ENCODE measurements at places on chromosomes 2 and 18.

DNA sequence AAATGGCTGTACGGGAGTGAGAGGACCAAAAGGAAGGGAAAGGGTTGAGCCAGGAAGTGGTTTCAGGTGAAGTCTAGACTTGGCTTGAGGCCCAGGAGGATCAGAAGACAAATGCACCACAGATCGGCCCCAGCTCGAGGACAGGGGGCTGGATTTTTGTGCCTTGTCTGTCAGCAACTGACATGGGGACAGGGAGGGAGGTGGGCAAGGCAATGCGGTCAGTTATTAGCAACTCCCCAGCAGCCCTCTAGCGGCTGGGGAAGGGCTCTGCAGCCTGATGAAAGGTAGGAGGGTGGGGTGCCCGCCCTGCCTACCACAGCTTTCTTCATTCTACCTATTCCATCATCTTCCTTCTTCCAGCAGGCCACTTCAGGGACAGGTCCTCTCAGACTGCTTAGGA is 50.0 kb downstream of the CPO start:
- no peak for DNase-seq

DNA sequence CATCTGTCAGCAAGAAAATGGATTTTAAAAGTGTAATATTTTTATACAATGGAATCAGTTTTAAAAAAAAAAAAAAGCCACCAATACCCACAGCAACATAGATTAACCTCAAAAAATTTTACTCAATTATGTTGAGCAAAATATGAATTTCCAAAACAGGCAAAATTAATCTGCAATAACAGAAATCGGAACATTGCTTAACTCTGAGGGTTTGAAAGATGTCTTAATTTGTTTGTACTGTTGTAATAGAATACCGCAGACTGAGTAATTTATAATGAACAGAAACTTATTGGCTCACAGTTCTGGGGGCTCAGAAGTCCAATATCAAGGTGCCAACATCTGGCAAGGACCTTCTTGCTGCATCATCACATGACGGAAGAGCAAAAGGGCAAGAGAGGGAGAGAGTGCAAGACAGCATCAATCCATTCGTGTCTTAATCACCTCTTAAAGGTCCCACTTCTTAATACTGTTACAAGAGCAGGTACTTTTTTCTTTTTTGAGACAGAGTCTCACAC is 31.8 kb upstream of the TNFAIP6 start:
- no peak for DNase-seq

- no peak for DNase-seq
These were observed 176.4 kb upstream of the MYT1L start for GRCh38 chr2:2507417-2507997.

GRCh38 chr2:238290091-238290509 is 1.7 kb upstream of the PER2 start:
- DNase-seq = peak; percentile 14

DNA sequence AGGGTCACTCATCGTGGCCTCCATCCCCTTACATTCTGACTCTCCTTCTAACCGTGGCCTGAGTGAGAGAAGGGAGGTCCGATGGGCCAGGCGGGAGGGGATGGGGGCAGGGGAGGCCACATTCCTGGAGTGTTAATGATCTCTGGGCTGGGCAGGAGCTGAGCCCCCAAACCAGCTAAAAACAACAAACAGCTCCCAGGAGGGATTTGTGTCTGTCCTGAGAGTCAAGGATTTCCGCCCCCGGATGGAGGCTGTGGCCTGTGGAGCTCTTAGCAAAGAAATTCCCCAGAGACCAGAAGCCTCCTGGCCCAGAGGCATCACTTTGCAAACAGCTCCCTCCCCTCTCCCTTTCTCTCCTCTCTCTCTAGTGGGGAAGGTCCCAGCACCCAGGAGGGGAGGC is 23.5 kb downstream of the EMX1 start:
- DNase-seq = no peak

DNA sequence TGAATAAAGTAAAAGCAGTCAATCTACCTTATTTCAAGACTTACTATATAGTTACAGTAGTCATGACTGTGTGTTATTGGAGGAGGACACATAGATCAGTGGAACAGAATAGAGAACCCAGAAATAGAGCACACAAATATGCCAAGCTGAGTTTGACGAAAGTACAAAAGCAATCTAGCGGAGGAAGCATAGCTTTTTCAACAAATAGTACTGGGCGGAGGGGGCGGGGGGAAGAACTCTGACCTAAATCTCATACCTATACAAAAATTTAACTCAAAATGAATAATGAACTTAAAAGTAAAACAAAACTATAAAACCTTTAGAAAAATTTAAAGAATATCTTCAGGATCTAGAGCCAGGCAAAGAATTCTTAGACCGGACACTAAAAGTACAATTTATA is 139.1 kb downstream of the AGPS start:
- no peak for DNase-seq

DNA sequence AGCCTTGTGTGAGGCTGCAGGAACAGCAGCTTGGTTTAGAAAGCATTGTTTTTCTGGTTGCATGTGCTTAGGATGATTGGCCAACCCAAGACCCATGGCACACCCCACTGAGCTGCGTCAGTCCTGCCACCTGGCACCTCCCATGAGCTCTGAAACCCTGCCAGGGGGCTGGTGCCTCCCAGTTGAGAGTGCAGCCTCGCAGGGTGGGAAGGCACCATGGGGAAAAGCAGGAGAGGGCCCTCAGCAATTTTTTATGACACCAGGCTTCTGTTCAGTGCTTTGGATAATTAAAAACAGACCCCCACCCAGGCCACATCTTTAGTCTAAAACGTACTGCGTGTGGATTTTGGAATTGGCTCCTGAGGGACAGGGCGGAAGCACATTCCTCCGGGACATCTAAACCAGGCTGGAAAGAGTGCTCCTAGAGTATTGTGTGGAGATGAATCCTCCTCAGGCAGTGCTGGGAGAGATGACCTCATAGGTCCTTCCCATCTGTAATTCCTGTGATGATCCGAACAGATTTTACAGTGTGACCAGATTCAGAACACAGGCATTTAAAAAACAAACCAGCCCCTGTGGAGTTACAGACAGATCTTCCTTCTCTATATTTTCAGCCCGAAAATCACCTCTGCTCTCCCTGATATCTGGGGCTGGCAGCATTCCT is 438.3 kb downstream of the ZNF521 start:
- no peak for DNase-seq

- no peak for DNase-seq
These were observed 98.7 kb upstream of the THOC1 start for GRCh38 chr18:366466-367061.

GRCh38 chr2:180322781-180323180 is 315.7 kb upstream of the CWC22 start:
- no peak for DNase-seq

DNA sequence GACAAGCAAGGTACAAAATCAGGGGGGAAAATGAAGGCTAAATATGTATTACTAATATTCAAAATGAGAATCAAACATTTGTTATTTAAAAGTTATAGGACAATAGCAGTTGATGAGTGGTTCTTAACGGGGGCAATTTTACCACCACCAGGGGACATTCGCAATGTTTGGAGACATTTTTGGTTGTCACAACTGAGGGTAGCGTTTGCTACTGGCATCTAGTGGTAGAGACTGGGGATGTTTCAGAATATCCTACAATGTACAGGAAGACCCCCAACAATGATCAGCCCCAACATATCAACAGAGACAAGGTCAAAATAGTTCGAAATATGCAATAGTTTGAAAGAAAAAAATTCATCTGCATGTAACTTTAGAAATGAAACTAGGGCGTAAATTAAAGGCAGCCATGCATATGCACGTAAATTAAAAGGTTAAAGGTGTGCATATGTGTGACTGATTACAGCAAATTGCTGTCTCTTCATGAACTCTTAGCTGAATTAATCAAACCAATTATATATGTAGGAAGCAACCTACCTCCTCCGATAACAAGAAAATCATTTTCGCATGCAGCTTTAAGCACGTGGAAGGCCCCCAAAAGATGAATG is 61.2 kb upstream of the CUL3 start:
- no peak for DNase-seq

- DNase-seq = no peak
These were observed 470 bp downstream of the KCNF1 start for GRCh38 chr2:10912076-10912731.

DNA sequence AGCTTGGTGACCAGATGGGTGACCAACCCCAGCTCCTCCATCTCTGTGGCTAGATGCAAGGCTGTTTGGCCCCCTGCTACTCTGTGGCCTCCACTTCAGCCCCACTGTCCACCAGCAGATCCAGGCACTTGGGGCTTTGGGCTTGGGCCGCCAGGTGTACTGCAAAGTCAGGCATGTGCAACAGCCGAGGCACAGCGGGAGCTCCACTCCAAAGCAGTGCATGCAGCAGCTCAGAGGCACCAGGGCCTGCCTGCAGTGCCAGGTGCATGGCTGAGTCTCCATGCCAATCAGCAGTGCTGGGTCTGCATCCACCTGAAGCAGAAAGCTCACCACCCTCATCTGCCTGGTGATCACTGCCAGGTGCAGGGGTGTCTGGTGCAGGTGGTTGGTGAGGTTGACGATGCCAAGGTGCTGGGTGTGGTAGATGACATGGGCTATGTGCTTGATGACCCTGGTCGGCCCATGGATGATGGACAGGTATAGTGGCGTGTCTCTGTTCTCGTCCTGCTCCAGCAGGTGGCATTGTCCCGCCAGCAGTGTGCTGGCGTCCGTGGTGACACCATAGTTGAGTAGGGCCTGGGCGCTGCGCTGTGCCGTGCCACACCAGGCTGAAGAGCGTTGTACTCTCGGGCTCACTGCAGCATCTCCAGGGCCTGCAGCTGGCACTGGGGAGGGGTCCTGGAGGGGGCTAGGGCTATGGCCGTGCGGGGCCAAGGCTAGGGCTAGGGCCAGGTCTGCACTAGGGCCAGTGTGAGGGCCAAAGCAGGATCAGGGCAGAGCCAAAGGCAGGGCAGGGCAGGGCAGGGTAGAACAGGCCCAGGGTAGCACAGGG is 1.0 kb upstream of the ANKRD62 start:
- no peak for DNase-seq

DNA sequence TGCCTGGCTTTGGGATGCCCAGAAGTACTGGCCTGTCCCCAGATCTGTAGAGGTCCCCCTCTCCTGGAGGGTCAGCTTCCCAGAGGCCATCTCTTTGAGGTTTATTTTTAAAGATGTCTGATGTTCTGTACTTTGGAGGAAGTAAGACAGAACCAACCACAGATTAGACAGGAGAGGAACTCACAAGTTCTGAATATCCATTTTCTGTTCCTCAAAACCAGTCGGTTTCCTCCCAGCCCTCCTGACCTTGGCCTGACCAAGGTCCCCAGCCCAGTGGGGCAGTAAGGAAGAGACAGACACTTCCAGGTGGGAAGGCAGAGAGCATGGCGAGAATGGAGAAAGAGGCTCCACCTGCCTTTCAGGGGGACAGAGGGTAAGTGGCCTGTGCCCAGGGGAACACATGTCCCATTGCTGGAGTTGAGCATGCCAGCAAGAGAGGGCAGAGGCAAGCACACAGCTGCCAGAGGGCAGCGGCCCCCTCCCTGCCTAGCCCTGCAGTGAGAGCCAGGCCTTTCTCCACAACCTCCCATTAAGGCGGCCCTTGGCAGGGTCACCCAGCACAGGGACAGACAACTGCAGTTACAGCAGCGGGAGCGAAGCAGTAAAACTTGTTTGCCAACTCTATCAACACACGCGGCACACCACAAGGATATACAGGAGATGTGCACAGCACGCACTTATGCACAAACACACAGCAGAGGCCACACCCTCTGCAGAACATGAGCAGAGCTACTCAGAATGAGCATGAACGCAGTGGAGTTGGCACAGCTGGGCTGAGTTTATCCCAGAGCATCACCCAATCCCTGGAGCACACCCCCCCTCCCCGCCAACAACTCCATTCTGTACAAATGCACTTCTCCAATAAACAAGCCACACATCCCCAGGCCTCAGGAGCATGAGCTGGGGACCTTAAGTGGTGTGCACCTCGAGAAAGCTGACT is 18.5 kb upstream of the SEMA4C start:
- DNase-seq = no peak

DNA sequence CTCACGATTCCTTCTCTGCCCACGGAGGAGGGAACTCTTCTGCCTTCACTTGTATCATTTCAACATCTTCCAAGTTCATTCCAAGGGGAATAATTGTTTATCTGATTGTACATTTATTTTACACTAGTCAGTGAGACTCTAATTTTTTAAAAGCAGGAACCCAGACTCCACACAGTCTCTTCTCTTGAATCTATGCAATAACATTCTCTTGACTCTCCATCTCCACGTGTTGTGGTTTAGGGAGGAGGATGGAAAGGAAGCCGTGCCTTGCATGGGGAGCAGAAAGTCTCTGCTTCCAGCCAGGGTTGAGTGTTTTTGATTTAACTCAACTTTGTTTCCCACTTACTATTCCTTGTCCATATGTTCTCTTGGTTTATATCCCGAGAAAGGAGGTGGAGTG is 131.1 kb upstream of the RIOK3 start:
- no peak for DNase-seq

DNA sequence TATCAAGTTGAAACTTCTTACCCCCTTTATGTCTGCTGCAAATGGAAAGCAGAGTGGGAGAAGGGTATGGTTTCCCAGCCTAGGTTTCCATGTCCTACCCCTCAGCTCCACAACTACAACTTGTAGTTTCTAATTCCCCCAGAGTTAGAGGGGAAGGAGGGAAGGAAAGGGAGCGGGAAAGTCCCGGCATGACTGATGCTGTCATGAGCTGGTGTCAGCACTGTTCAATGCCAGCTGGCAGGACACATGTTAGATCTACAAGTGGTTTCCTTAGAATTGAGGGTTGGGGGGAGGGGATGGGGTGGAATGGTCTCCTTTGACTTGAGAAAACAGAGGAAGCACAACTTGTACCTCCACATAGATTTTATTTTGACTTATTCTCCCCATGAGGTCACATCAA is 194.0 kb downstream of the MBD2 start:
- DNase-seq = no peak

DNA sequence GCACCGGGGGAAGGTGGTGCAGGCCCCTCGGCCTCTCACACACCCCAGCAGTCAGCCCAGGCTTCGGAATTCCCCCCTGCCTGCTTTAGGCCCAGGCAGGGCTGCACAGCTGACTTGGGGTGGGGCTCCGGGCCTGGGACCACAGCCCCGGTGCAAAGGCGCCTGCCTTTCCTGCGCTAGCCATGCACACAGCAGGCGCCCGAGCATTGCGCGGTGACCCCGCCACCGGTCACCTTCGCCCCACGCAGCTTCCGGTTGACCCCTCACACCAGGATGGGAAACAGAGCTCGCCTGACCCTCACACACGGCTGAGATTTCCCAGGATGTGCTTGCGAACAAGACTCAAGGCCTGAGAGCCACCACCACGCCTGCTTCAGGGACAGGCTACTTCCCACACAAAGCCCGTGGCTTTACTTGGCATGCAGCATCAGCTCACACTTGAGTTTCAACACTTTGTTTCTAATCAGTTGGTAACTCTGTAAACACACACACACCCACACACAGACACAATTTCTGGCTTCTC is 46.0 kb downstream of the SLC66A2 start:
- no peak for DNase-seq

DNA sequence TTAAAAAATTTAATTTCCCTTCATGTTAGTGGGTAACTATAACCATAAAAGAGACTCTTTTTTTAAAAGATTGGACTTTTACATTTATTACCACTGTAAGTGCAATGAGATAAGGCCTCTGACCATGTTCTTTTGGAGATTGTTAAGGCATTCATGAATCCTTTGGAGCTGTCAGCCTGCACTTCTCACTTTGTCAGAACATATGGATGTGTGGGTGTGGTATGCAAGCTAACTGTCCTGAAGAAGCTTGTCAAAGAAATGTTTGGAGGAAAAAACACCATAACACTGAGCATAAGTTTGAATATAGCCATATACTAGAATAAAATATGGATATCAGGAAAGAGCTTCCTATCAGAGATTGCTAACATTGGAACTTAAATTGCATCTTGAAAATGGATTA is 754.1 kb downstream of the DPP10 start:
- DNase-seq = no peak
